HuH-7.5 (cell line): ENCODE measurements at places on chromosomes 12 and 14.

- no peak for DNase-seq
These were observed 28.2 kb upstream of the AMN1 start for GRCh38 chr12:31756977-31757420.

- no peak for DNase-seq
These were observed 21.8 kb downstream of the WDHD1 start for GRCh38 chr14:55005071-55005470.

DNA sequence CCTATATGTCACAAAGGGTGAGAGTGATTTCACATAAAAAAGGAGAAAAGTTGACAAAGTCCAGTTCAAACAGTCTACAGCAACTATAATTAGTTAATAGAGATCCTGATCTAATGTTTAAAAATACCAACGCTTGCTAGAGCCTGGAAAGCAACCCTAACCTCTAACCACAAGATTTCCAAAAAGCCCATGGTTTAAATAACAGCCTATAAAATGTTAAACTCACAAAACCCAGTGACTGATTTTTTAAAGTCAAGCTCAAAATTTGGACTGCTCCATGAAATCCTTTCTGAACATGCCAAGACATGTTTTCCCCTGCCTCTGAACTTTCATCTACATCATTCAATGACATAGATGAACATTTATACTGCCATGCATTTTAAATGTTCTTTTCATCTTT is 81.6 kb downstream of the PLEKHG7 start:
- no peak for DNase-seq

GRCh38 chr12:110124269-110124995 is at the start of gene IFT81:
IFT81 (plus strand) TSS chr12:110124357; CDS start chr12:110127381, 3,024 bp downstream.
- peak; percentile 90 for DNase-seq

GRCh38 chr12:128323145-128323920 is 56.4 kb downstream of the TMEM132C start:
- no peak for DNase-seq

DNA sequence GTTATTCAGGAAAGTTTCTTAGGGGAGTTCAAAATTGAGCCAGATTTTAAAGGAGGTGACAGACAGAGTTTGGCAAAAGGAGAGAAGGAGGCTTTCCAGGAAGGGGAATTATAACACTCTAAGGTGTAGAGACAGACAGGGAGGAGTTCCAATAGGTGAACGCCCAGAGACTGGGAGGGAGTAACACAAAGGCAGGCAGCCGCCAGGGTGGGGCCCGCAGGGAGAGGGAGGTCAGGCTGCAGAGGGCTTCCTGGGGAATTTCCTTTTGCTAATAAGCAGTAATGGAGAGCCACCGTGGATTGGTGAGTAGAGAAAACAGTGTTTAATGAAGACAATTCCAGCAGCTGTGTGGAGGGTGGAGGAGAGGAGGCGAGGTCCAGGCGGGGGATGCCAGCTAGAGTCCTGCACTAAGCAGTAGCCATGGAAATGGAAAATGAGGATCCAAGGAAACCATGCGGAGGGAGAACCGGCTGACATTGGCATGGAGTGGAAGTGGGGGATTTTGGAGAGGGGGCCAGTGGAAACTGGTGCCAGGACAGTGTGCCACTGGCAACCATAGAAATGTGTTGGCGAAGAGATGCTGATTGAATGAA is 22.2 kb downstream of the GRIN2B start:
- DNase-seq = no peak

DNA sequence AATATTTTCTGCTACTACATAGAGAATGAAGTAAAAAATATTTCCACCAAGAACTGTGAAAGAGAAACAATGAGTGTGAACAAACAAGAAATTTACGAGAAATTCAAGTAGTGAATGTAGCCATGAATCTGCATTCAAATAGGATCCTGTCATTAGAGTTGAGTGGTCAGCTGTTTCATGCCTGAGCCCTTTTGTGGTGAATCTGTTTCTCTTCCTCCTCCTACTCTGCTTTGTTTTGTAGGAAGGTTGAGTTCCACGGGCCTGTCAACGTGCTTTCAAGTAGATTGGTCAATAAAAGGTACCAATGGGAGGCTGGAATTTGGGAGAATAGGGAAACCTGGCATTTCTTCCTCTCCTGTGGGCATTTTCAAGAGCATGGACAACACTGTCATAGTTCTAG is 1749.6 kb upstream of the FLRT2 start:
- no peak for DNase-seq

GRCh38 chr12:23945249-23945648 is 4.2 kb downstream of the SOX5 start:
- DNase-seq = no peak

- DNase-seq = no peak
These were observed 258.0 kb upstream of the ATP2B1 start for GRCh38 chr12:89966495-89967240.

DNA sequence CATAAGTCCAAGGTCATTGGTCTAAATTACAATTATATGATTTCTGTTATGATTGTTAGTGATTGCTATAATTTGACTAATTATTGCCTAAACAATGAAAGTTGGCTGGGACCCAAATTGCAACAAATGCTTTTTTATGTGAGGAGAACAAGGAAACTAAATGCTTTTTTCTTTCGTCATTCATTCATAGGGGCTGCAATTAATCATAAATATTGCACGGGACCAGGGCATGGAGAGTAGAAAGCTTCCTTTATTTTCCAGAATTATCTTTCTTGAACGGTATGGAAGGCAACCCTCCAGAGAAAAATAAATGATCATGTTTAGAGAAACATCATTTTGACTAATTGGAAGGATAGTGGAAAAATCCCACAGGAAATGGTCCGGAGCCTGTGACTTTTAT is 32.6 kb upstream of the ARHGAP5 start:
- DNase-seq = no peak

GRCh38 chr12:76569685-76570604 is 10.4 kb upstream of the OSBPL8 start:
- DNase-seq = no peak

DNA sequence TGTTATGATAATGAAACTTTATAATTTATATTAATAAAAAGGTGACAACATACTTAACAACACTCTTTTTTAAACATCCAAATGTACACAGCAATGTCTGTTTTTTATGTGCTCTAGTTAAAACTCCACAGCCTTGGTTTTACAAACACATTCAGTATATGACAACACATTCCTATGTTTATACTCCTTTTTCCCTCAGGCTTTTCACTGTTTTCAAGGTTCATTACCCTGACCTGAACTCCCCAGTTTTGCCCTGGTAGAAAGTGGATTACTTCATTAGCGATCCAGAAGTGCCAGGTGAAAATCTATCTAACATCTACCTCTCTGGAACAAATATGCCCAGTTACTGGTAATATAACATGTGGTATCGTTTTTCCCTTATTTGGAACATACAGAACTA is 340.2 kb upstream of the DDHD1 start:
- no peak for DNase-seq

GRCh38 chr12:104219908-104220404 is 4.4 kb downstream of the TXNRD1 start:
- peak; percentile 49 for DNase-seq

DNA sequence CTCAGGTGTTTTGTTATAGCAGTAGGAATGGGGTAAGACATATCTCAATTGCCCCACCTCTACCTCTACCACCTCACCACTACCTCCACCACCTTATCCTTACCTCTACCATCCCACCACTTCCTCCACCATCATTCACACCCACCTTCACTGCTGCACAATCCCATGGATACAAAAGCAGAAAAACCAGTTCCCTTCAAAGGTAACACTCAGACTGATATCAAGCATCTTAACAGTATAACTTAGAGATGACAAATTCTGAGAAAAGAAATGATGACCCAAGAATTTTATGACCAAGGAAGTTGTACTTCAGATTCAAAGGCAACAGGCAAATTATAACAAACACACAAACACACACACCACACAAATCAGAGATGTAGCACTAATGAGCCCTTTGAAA is 189.4 kb downstream of the NUAK1 start:
- DNase-seq = no peak

DNA sequence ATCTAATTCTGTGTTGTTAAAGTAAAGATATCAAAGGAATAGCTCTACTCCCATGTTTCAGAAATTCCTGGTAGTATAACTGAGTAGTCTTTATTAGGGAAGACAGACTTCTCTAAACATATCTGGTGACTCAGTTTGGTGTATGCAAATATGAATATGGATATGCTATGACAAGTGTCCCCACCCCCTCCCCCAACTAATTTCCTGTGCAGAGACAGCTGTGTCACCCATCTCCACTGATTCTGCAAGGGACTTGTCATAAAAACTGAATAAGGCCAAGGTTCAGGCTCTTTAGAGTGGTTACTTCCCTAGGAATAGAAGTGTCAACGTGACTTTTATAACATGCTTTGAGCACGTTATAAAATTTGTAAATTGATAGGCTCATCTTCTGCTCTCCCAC is 429.1 kb downstream of the DAD1 start:
- DNase-seq = no peak

- no peak for DNase-seq
These were observed 41.9 kb downstream of the EID3 start for GRCh38 chr12:104345234-104346066.

DNA sequence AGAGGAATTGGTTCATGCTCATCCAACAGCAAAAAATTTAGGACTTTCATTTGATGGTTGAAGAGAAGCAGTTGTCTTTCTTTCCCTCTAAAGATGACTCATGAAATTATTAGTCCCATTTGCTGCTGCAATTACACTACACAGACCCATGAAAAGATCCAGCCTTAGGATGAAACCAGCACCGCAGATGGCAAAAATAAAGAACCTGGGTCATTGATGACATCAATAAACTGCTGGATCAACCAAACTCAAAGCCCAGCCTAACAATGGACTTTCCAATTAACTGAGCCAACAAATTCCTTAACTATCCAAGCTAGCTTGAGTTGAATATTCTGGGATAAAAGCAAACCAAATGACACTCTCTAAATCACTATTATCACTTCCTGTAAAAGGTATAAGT is 20.7 kb downstream of the DICER1 start:
- DNase-seq = no peak

- no peak for DNase-seq
These were observed 5.6 kb downstream of the MARCHF9 start for GRCh38 chr12:57760347-57760982.

GRCh38 chr14:80455031-80455430 is 243.7 kb upstream of the DIO2 start:
- DNase-seq = no peak

DNA sequence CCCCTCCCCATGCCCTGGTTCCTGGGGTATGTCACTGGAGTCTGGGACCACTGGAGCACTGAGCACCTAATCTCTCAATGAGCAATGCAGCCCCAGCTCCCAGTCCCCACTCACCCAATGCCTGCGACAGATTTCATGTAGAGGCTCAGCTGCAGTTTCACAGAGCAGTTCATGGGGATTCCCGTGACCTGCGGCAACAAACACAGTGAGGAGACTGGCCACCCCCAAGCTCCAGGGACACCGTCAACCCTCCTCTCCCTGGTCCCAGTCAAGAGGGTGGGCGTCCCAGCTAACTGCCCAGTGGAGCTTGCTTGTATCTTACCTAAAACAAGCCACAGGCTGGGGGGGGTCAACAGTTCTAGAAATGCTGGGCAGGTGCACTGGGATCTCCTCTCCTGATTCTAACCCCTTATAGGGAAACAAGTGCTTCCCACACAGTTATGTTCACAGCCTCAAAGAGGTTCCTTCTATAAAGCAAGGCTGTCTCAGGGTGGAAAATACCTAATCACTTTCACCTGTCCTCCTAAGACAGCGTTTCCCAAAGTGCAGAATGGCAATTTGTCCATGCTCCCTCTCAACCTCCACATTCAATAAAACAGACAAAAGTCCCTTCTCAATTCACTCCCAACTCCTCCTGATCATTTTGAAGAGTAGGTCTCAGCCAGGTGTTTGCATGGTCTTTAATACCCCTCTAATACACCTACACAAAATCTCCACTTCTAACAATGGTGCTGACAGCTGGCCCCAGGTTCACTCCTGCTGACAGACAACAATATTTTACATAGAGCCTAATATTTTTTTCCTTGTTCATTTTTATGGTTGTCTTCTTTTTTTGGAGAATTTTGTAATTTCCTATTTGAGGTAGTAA is 68.3 kb downstream of the SCARB1 start:
- DNase-seq = no peak

DNA sequence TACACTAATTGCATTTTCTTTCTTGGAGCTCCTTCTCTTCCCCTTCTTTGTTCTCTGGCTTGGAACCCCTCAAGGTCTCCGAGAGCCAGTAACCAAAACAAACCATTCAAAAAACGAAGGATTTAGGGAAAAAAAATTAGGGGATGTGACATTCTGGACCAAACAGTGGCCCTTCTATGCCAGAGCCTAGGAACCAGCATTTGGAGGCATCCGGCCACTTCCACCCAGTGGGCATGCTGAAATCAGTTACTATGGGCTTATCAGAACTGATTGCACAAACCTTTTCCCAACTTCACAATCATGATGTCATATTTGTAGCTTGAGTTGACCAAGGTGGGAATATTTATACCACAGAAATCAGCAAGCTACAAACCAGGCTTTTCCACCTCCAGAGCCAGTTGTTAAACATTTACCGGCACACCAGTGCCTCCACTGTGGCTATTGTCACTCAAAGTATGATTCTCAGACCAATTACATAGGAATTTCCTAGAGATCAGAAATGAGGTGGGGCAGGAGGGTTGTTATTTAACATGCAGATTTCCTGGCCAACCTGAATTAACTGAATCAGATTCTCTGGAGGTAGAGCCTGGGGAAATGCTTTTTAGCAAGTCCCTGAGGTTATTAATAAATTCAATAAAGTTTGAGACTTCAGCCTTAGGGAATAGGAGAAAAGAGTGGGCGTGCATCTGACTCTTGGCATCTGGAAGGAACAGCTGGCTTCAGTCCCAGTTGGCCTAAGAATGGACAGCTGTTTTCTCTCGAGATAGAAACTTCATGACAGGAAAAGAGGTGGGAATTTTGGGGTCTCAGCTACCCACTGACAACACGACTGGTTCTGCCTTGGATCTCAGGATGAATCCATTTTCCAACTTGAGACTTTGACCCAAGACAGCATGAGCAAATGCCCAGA is 273.9 kb downstream of the ZFP36L1 start:
- DNase-seq = no peak

DNA sequence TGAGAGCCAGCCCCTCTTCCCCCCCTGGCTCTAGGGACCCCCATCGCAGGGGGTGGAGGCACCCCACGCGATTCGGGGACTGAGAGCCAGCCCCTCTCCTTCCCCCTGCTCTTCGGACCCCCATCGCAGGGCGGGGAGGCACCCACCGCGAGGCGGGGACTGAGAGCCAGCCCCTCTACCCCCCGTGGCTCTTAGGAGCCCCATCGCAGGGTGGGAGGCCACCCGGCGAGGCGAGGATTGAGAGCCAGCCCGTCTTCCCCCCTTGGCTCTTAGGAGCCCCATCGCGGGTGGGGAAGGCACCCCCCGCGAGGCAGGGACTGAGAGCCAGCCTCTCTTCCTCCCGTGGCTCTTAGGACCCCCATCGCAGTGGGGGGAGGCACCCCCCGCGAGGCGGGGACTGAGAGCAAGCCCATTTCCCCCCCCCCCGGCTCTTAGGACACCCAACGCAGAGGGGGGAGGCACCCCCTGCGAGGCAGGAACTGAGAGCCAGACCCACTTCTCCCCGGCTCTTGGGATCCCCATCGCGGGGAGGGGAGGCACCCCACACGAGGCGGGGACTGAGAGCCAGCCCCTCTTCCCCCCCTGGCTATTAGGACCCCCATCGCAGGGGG is 45.6 kb downstream of the DDX11 start:
- DNase-seq = no peak

GRCh38 chr12:823028-823698 is 70.8 kb downstream of the WNK1 start:
- no peak for DNase-seq
